ENCODE measurements at places on chromosomes 7 and 10. TPM values are rescaled to one million over a fixed set of nuclear protein-coding genes. Genes with fewer than 3 reads are reported as not detected.

The ADGRA1 gene
- not detected for total RNA-seq

The TBXAS1 gene
- total RNA-seq, result 2.4 TPM

The CNPY1 gene
- total RNA-seq, result not detected

The ACTL6B gene
- total RNA-seq, result not detected

The HOXA3 gene
- 6.8 TPM for total RNA-seq

The GTF2I gene
- total RNA-seq, result 146 TPM

The FZD8 gene
- 25.2 TPM for total RNA-seq

The CNTNAP2 gene
- total RNA-seq, result 3.6 TPM

The COBL gene
- not detected for total RNA-seq

The ANKRD2 gene
- total RNA-seq, result 0.89 TPM
